ENCODE measurements at places on chromosomes 6 and 20. TPM values are rescaled to one million over a fixed set of nuclear protein-coding genes. Genes with fewer than 3 reads are reported as not detected.

Gene COL19A1
- polyA plus RNA-seq: 3.3 TPM

Gene HCRTR2
- polyA plus RNA-seq: 0.19 TPM

Gene CBLN4
- 1.6 TPM for polyA plus RNA-seq

Gene DEFB124
- not detected for polyA plus RNA-seq

Gene IGF2R
- 56.6 TPM for polyA plus RNA-seq

Gene SEMG1
- polyA plus RNA-seq: not detected

Gene TRAPPC3L
- 0.36 TPM for polyA plus RNA-seq

Gene MTCH1
- 155 TPM for polyA plus RNA-seq

Gene SNX9
- polyA plus RNA-seq: 44.8 TPM

Gene LHFPL5
- not detected for polyA plus RNA-seq

Gene LAMA2
- 31.7 TPM for polyA plus RNA-seq

Gene PHF1
- polyA plus RNA-seq: 62.1 TPM

Gene LIME1
- polyA plus RNA-seq: 3.8 TPM

Gene COL12A1
- polyA plus RNA-seq: 82.5 TPM

Gene BPIFA1
- not detected for polyA plus RNA-seq

Gene CAPN11
- 0.12 TPM for polyA plus RNA-seq

Gene RTEL1
- polyA plus RNA-seq: 13.8 TPM

Gene HLA-DRB1
- polyA plus RNA-seq: 45.9 TPM

Gene ZSCAN23
- 16.6 TPM for polyA plus RNA-seq

Gene EPHA7
- 51.9 TPM for polyA plus RNA-seq

Gene COX4I2
- 2.3 TPM for polyA plus RNA-seq

Gene SLC26A8
- 0.32 TPM for polyA plus RNA-seq

Gene GATA5
- polyA plus RNA-seq: 5.5 TPM

Gene VSX1
- not detected for polyA plus RNA-seq

Gene TGM3
- polyA plus RNA-seq: 0.99 TPM

Gene RAB44
- 0.04 TPM for polyA plus RNA-seq

Gene NXT1
- polyA plus RNA-seq: 20.8 TPM

Gene WFDC10B
- polyA plus RNA-seq: not detected

Gene GNMT
- 0.57 TPM for polyA plus RNA-seq

Gene C6orf15
- polyA plus RNA-seq: not detected

Gene GABRR1
- polyA plus RNA-seq: 1.4 TPM

Gene PPP1R3G
- polyA plus RNA-seq: 1.5 TPM

Gene NMBR
- 0.26 TPM for polyA plus RNA-seq

Gene TPX2
- 53.8 TPM for polyA plus RNA-seq

Gene RIPOR2
- polyA plus RNA-seq: 7.4 TPM

Gene KHDC1L
- 0.33 TPM for polyA plus RNA-seq

Gene PHACTR3
- 13.2 TPM for polyA plus RNA-seq

Gene FRK
- polyA plus RNA-seq: 4.9 TPM

Gene GRIK2
- polyA plus RNA-seq: 13.7 TPM

Gene PTGIS
- polyA plus RNA-seq: 28.0 TPM

Gene TMEM239
- 0.04 TPM for polyA plus RNA-seq

Gene AFG1L
- polyA plus RNA-seq: 10.2 TPM

Gene NCOA7
- 54.3 TPM for polyA plus RNA-seq

Gene F13A1
- 14.0 TPM for polyA plus RNA-seq

Gene SLC17A3
- polyA plus RNA-seq: 1.5 TPM

Gene FRMD1
- 10.7 TPM for polyA plus RNA-seq

Gene DACT2
- polyA plus RNA-seq: 17.3 TPM

Gene DLL1
- polyA plus RNA-seq: 7.2 TPM

Gene PXT1
- 0.10 TPM for polyA plus RNA-seq

Gene TPD52L1
- polyA plus RNA-seq: 95.6 TPM

Gene SCUBE3
- 43.8 TPM for polyA plus RNA-seq

Gene CFAP206
- 4.6 TPM for polyA plus RNA-seq

Gene BFSP1
- 4.5 TPM for polyA plus RNA-seq
